Common myeloid progenitor, CD34-positive (primary cell): ENCODE measurements at places on chromosomes 6 and 20.

GRCh38 chr6:166624275-166624674 lies 2.8 kb downstream of the RPS6KA2 start:
- DNase-seq: peak; percentile 78

GRCh38 chr20:37526839-37527637 lies 638 bp downstream of the BLCAP start:
- peak; percentile 28 for DNase-seq

DNA sequence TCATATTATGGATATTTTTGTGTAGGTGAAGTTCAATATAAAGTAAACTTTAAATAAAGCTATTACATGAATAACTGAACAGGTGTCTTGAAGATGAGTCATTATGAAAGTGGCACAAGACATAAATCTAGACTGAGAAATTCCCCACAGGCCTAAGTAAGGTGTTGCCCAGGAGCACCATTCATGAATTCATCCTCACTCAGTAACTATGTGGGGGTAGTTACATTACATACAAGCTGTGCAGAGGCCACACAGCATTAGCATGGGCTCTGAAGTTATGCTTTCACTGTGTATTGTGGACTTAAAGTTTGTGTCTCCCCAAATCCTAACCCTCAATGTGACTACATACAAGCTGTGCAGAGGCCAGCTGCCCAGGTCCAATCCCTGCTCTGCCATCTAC lies 65.9 kb downstream of the BCAS1 start:
- DNase-seq: no peak

DNA sequence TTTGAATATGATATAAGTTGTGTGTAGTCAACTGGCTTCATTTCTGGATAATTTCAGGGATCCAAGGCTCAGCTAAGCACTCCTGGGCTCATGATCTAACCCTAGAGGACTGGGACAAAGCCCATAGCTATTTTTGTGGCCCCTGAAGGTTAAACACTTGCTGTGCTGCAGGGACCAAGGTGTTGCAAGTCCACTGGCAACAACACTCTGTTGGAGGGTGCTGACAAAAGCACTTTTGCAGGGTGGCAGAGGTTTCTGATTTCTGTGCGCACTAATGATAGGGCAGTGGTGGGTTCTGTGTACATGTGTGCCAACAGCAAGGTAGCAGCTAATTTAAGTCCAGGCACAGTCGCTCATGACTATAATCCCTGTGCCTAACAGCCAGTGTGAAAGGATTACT lies 445.3 kb upstream of the SYNCRIP start:
- DNase-seq: no peak

DNA sequence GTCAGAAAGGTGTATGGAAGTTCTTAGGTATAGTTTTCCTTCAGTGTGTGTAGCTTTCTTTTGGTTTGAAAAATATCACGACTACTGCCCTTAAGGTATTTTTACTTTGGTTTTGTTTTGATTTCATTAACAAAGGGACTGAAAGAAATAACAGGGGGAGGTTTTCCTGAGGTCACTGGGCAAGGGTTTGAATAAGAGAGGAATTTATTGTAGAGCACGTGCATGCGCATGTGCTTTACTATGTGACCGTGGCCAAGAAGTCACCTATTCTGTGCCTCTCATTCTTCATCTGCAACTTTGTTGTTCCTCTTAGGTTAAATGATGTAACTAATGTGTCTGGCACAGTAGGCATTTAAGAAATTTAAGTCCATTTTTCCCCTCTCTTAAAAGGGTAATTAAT lies 4.1 kb upstream of the MAN1A1 start:
- DNase-seq: no peak

DNA sequence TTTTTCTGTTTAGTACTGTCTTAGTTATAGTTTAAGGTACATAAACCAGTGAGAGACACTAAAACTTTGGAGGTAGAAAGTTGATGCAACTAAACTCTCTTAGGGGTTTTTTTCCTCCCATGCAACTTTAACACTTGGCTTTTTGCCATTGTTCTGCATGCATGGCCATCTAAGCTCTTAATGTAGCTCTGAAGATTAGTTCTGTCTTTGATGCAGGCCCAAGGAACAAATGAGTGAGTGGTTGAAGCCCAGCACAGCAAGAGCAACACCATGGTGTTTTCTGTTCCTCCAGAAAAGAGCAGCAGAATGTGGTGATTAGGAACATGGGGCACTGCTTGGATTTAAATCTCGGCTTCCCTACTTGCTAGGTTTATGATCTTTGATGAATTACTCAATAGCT lies 89.3 kb downstream of the L3MBTL3 start:
- no peak for DNase-seq

GRCh38 chr20:50969435-50969834 lies 10.8 kb downstream of the MOCS3 start:
- DNase-seq: no peak

DNA sequence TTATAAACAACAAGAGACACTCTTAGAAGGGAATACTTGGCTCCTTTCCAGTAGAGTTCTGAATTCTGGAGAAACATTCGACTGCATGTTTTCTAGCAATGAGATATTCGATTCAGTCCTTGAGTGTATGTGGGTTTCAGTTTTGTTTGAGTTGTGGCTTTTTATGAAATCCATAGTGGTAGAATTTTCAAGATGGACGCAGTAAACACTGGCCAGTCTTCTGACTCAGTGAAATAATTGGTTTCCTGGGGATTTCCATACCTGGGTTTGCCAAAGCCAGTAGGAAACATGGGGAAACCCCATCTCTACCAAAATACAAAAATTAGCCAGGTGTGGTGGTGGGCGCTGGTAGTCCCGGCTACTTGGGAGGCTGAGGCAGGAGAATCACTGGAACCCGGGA lies 273.5 kb upstream of the PLCB4 start:
- no peak for DNase-seq

DNA sequence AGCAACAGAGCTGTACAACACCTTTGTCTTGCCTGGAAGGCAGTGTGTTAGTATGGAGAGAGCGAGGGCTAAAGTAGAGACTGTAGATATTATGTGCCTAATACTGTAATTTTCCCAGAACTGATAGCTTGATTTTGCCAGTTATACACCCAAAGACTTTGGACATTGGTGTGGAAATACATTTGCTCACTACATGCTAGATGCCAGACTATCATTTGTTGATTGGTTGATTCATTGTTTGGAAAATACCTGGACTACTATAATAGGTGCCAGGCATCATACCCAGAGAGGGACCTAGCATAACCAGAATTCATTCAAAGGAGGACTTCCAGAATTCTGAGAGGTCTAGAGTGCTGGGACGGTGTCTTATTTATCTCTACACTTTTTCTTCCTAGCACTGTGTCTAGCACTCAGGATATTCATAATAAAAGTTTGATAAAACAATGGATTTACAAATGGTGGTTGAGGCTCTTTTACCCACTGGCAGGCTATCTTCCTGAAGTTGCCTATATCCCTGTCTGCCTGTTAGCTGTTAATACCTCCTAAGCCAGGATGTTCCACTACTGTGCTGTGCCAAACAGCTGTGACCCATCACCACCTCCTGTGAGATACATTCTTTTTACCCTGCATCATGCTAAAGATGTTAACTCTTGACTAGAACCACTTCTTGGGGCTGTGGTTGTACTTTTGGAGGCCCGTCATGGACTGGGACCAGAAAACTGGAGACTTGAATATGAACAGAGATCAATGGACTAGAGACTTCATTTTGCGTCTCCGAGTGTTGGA lies 72.2 kb upstream of the FUCA2 start:
- DNase-seq: no peak

DNA sequence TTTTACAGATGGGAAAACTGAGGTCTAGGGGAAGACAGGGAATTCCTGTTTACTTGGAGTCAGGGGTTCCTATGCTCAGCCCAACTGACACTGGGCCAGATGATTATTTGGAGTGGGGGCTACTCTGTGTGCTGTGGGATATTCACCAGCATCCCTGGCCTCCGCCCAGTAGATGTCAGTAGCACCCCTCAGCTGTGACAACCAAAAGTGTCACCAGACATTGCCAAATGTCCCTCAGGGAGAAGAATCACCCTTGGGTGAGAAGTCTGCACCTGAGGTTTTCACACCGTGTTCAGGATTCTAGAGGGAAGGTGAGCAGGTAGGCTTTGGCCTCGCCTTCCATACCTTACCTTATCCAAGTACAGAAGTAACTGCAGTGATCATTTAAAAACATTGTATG lies 27.6 kb downstream of the CDH26 start:
- peak; percentile 33 for DNase-seq

DNA sequence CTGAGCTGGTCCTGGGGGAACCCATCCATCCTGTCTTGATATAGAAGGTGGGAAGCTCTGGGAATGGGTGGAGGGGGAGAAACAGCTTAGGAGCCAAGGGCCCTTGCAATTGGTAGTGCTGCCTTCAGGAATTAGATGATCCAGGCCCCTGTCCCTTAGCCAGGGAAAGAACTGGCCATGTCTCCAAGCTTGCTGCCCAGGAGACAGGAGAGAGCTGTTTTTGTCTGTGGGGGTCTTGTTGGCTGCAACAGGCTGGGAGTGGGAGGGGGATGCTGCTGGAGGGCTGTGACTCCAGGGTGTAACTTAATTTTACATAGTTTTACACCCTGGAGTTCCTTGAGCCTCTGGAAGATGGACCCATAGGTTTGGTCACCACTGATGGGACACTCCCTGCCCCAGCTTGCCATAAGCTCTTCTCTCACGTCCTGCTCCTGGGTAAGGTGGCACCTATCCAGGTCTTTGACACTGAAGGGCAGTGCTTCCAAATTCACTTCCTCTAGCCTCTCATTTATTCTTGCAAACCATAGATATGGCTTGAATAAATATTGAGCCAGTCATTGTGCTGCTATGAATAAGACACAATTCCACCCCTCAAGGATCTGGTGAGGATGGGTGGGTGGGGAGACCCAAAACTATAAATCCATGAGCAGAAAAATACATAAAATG lies 16.8 kb downstream of the VEGFA start:
- no peak for DNase-seq

GRCh38 chr20:17843246-17844132 lies 125.1 kb downstream of the SNX5 start:
- DNase-seq: peak; percentile 51

DNA sequence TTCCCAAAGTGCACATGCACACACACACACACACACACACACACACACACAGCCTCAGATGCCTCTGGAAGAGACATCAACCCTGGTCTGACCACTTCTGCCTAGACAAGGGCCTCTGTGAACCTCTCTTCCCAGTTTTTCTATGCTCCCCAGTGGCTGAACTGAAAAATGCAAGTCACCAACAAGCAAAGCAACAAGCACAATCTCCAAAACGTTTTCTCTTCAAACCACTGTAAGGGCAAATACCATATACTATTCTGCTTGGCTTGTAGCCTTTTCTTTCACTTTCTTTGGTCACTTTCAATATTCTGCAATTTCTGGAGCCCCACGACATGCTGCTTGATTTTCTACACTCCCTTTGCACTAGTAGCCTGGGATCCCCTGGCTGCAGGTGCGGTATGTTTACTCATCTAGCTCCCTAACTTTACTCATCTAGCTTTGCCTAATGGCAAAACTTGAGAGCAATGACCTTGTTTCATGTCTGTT lies 121.4 kb upstream of the DST start:
- peak; percentile 34 for DNase-seq

DNA sequence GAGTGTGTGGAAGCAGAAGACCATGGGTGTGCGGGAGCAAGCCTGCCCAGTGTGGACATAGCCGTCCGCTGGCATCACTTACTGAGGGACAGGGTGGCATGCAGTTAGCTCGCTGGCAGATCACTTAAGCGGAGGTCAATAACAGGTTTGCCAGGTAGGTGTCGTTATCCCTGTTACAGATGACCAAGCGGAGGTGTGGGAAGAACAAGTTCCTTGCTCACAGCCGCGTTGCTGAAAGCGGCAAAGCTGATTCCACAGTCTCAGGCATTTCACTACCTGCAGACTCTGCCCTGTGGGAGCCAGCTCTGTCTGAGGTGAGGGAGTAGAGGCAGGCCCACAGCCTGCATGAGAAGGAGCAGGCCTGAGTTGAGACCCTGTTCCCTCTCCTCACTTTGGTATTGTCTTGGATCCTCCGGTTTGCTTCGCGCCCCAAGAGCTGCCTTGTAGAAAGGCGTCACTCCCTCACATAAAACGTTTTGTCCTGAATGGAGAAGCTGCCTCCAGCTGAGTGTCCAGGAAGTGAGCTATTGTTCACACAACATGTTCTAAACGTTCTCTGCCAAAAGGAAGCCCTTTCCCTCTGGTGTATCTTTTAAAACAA lies 96.9 kb downstream of the TCP11 start:
- DNase-seq: no peak

DNA sequence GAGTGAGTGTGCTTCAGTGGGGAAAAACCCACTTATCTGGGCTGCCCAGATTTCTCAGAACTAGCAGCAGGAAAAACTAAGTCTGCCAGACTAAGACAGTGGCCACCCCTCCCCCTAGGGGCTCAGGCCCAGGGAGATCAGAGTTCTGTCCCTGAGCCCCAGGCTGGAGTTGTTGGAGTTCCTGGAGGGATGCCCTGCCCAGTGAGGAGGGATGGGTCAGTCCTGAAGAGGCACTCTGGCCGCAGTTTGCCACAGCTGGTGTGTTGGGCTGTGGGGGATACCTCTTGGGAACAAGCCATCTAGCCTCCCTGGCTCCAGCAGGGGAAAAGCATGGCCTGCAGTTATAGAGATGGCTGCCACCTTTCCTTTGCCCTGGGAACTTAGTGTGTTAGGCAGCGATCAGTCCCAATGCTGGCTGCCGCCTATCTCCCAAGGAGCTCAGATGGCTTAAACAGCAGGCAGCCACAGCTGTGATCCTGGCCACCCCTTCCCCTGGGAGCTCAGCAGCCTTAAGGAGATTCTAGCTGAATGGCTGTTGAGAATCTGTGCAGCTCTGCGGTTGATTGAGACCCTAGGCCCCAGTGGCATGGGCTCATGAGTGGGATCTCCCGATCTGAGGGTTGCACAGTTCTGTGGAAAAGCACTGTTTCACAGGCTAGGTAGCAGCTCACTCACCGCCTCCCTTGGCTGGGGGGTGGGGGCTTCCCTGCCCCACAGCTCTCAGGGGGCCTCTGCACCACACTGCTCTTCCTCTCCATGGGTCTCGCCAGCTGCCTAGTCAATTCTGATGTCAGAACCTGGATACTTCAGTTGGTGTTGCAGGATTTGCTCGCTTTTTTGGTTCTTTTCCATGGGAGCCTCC lies 13.2 kb downstream of the SIRPG start:
- DNase-seq: no peak
